ENCODE measurements at places on chromosomes 3 and 15.

GRCh38 chr3:69838217-69838616, 99.0 kb downstream of the MITF start:
- peak; percentile 44 for DNase-seq

GRCh38 chr3:15623535-15624440, 22.2 kb downstream of the BTD start:
- DNase-seq = no peak

DNA sequence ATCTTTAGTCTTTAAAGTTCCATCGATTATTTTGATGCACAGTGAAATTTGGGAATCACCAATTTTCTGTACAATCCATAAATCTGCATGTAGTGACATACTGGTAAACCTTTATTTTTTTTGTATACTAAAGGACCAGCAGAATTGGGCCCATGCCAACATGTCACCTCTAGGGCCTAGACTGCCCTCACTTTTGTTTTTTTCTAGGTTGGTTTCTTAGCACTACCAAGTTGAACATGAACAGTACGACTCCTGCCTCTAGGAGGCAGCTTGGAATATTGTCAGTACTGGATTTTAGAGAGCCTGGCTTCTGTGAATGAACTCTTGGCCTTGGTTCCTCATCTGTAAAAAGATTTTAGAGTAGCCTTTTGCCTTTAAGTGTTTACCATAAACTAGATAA, 32.3 kb downstream of the NKIRAS1 start:
- no peak for DNase-seq

- no peak for DNase-seq
These were observed 124.9 kb downstream of the FBN1 start for GRCh38 chr15:48520376-48521155.

DNA sequence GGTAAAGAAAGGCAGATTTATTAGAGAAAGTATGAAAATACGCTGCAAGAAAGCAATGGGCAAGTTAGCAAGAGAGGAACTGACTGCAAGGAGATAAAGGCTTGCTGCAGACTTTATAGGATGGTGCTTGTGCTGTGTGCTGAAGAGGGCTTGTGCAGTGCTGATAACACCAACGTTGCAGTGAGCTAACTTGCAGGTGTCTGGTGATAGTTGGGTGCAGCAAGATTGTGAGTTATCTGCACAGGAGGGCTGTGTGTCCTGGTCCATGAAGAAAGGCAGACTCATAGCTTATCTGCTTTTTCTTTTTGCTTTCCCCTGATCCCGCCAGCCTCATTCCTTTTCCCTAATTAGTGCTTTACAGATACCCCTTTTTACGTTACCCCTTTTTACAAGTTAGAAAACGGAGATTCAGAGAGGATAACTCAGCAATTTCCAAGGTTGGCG, 58.0 kb upstream of the ZNF148 start:
- no peak for DNase-seq

DNA sequence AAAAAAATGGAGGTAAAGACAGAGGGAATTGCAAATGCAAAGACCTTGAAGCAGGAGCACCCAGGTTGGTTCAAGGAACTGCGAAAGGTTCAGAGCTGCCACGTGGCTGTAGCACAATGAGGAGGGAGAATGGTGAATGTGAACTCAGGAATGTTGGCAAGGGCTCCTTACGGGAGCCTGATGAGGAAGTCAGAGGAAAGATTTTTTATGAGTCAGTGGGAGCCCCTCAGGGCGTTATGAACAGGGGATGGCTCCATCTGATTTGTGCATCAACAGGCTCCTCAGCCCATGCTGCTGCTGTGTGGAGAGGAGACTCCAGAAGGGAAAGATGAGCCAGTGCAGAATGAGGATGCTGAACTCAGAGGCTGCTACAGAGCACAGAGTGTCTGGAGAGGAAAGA, 194.4 kb downstream of the ARRDC4 start:
- DNase-seq = peak; percentile 49

DNA sequence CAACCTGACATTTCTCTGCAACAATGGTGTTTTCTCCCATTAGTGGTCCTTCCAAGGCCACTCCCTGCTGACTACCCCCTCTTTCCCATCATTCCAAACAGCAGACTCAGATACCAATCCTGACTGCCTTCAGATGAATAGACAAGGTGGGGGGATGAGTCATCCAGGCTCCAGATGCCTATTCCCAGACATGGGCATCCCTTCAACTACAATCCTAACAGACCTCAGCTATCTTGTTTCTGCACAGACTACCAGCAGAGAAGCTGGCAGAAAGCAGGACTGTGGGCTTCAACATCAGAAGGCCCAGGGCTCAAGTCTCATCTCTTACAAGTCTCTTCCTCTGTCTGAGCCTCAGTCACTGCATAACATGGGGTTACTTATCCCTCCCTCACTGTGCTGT, 2.2 kb downstream of the RBP1 start:
- DNase-seq = no peak

GRCh38 chr15:60406513-60407414, 9.0 kb upstream of the ANXA2 start:
- DNase-seq = no peak

Data from GM04503 (cell line).